Neural crest cell (in vitro differentiated cells): ENCODE measurements at places on chromosomes 5 and 9. TPM values are rescaled to one million over a fixed set of nuclear protein-coding genes. Genes with fewer than 3 reads are reported as not detected.

IFNA21 gene
- not detected in 2 replicates for total RNA-seq

KCTD16 gene
- total RNA-seq, result 0.37 and 0.52 TPM in 2 replicates

SPATA9 gene
- 0.68 and 1.0 TPM in 2 replicates for total RNA-seq

FOXD4L5 gene
- total RNA-seq, result 0.34 and 0.37 TPM in 2 replicates

MYMK gene
- not detected in 2 replicates for total RNA-seq

UBE2QL1 gene
- 2.7 TPM in 2 replicates for total RNA-seq

GPR150 gene
- total RNA-seq, result 0.14 TPM in 1 of 2 replicates, not detected in the other

ACSL6 gene
- total RNA-seq, result 0.84 and 1.7 TPM in 2 replicates
